ENCODE measurements at places on chromosomes 6 and 20.
A peak's percentile ranks its signal among the peaks of the same experiment; 100 is the strongest.

- DNase-seq: no peak
Observed at GRCh38 chr20:60395991-60396390, 437.8 kb downstream of the CDH26 start.

DNA sequence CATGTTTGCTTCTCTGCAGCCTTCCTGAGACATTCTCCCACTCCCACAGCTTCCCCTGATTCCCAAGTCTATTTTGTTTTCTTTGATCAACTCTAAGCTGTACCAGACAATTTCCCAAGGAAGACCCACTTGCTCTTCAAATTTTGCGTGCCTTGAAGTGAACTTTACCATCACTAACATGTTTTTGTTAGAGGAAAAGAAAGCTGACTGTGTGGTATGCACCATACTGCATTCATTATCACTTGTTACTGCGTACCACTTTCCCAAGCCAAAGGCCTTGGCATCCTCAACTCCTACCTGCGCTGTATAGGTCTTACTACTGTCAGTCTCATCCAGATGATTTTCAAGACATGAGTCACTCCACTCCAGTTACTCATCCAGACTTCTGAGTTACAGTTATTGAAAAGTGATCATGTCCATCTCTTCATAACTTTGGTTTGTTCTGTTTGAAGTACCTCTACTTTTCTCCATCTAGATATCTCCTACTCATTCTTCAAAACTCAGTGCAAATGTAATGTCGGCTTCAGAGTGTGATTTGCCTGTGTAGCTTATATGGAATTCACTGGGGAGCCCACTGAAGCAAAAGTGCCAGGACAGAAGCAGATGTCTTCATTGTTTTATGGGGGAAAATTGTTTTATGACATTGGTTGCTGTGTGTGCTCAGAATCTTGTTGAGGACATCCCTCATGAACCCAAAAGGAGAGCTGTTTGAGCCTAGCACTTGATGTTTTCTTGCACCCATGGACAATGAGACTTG, 5.2 kb downstream of the RPS12 start:
- DNase-seq: no peak

- no peak for DNase-seq
Observed at GRCh38 chr6:79034865-79035264, 43.2 kb downstream of the PHIP start.

DNA sequence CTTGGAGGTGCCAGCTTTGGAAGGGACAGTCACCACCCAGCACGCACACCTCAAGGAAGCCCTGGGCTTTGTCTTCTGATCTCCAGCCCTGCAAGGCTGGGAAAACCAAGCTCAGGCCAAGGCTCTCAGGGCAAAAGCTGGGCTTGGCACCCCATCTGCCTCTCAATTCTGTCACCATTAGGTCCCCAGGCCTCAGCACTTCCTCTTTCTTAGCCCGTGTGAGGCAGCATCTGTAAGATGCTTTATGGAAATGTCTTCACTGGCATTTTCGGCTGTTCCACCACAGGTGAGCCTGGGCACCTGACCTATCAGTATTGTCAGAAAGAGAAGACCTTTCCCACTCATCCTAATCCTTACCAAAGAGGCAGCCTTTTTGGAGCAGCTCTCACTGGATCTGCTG, 24.6 kb downstream of the GMEB2 start:
- DNase-seq: no peak

GRCh38 chr6:32252331-32253009, 28.6 kb upstream of the NOTCH4 start:
- no peak for DNase-seq

DNA sequence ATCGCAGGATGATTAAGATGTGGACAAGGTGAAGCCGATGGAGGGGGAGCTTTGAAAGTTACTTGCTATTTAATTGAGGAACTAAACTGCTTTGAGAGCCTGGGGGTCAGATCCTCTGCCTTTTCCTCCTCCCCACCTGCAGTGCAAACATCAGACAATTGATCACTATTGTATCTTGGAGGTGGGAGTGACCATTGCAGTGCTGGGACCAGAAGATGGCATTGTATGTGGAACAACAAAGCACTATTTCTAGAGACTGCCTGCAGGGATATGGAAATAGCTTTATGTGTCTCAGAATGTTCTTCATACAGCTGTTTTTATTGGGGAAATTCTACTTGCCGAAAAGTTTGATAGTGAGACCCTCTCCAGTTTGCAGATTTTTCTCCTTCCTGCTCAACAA, 4.2 kb downstream of the MOG start:
- no peak for DNase-seq

GRCh38 chr6:142833054-142833453, 111.9 kb downstream of the HIVEP2 start:
- DNase-seq: no peak

- no peak for DNase-seq
Observed at GRCh38 chr6:145331066-145331465, 404.3 kb downstream of the EPM2A start.

- DNase-seq: no peak
Observed at GRCh38 chr6:78322068-78322845, 545.1 kb upstream of the IRAK1BP1 start.

GRCh38 chr20:17023036-17023435, 203.8 kb upstream of the PCSK2 start:
- DNase-seq: no peak

- no peak for DNase-seq
Observed at GRCh38 chr6:25582101-25582500, 69.9 kb upstream of the SCGN start.

- no peak for DNase-seq
Observed at GRCh38 chr20:45288376-45288775, 18.3 kb upstream of the RBPJL start.

GRCh38 chr20:58342104-58342945, 32.8 kb downstream of the RAB22A start:
- DNase-seq: no peak

GRCh38 chr6:170523256-170524171, 29.6 kb downstream of the PSMB1 start:
- DNase-seq: no peak

DNA sequence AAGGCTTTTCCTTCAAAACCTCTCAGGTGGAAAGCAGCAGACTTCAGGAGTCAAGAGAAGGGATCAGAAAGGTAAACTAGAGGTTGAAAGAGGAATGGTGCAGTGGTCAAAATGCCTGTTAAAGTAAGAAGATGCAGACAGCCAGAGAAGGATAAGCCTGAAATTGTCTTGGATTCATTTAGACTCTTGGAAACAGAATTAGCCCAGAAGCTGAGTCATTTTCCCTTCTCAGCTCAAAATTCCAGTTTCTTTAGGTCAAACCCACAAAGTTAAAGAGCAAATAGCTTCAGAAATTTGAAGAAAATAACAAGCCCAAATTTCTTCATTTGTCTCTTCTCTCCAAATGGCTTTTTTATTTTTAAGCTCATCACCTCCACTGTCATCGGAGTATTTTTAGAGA, 73.9 kb downstream of the DHX35 start:
- no peak for DNase-seq

DNA sequence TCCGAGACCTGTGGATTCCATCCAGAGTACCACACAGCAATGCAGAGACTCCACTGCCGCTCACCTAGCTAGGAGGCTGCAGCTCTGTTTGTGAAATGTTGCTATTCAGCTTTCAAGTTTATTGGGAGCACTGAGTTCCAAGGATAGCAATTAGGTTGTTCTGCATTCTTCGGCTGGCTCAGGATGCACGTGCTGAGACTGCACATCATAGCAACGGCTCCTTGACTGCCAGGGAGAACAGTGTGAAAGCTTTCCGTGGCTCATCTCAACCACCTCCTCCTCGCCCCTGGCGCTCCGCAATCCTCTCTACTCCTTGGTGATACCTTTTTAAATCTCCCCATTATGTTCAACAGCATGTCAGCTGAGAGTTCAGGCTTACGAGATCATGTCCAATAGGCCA, 116.6 kb downstream of the TSHZ2 start:
- no peak for DNase-seq

GRCh38 chr6:88705601-88706000, 257.8 kb downstream of the RNGTT start:
- DNase-seq: no peak

DNA sequence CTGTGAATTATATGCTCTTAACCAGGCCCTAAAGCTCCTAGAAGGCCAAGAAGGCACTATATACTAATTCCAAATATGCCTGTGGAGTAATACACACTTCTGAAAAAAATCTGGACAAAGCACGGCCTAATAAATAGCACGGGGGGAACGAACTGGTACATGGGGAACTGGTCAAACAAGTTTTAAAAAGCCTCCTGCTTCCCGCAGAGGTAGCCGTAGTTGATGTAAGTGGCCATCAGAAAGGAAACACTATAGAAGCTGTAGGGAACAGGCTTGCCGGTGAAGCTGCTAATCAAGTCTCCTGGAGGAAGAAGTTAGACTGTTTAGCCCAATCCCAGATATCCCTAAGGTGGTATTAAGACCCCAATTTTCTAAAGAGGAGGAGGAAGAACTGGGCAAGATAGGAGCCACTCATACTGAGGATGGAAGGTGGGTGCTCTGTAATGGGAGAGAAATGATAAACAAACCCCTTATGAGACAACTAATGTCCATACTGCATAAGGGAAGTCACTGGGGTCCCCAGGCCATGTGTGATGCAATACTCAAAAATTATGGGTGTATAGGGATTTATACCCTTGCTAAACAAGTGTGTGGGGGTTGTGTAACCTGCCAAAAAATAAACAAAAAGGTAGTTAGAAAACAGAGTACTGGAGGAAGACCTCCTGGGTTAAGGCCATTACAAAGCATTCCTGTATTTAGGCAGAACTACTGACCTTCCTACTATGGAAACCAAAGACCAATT, 27.1 kb upstream of the ZNF318 start:
- no peak for DNase-seq

DNA sequence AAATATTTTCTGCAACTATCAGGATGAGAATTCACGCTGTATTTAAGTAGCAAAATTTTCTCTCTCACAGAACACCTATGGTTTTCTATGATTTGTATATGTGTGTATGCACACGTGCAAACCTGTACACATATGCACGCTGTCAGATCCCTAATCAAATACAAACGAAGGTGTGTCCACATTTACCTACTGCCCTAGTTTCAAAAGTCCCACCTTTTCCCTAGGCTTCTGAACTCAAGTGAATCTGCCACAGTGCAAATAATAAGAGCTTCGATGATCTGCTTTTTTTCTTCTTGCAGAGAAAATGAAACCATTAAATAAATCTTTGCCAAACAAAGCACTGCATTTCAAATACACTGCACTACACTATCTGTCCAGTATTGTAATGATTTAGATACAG, 6.5 kb downstream of the HIVEP2 start:
- DNase-seq: no peak

DNA sequence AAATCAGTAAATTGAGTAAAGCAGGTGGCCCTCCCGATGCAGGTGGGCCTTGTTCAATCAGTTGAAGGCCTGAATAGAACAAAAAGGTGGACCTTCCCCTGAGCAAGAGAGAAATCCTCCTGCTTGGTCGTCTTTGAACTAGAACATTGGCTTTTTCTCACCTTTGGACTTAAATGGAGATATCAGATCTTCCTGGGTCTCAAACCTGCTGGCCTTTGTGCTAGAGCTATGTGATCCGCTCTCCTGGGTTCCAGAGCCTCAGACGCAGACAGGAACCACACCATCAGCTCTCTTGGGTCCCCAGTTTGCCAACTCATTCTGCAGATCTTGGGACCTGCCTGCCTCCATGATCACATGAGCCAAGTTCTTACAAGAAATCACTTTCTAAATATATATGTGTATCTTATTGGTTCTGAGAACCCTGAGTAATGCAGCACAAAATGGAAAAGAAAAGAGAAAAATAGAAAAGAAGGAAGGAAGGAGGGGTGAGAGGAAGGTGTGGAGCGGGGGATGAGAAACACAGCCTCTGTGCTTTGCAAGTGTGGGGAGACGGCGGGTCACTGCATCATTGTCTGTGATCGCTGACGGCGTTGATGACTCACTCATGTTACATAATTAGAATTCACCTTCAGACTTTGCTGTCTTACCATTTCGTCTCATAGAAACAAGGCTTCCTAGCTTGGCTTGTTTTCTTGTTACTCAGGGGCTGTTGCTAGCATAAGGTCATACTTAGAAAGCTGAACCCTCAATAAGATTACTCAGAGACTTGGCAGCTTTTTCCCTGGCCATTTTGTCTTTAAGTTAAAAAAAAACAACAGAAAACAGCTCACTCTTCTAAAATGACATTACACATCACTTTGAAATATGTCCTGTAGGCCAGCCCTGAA, 85.7 kb upstream of the NEDD9 start:
- DNase-seq: peak; percentile 36

- no peak for DNase-seq
Observed at GRCh38 chr20:23241416-23241815, 109.2 kb upstream of the NXT1 start.

DNA sequence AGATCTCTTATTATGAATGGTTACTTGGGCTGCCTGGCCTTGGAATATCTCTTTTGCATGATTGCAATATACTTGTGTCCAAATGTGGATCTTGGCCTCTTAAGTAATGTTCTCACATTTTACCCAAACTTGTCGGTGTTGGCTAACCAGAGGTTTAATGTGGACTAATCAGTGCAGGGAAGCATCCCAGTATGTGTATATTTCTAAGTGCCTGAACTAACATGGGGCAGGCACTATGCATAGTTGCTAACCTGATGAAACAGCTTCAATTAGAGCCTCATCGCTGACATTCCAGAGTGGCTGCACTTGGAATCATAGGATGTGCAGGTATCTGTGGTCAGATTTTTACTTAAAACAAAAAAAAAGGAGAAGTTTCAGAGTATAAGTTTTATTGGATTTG, 160.0 kb downstream of the PDE7B start:
- no peak for DNase-seq

- DNase-seq: no peak
Observed at GRCh38 chr6:74287932-74288331, 591.9 kb downstream of the CD109 start.

DNA sequence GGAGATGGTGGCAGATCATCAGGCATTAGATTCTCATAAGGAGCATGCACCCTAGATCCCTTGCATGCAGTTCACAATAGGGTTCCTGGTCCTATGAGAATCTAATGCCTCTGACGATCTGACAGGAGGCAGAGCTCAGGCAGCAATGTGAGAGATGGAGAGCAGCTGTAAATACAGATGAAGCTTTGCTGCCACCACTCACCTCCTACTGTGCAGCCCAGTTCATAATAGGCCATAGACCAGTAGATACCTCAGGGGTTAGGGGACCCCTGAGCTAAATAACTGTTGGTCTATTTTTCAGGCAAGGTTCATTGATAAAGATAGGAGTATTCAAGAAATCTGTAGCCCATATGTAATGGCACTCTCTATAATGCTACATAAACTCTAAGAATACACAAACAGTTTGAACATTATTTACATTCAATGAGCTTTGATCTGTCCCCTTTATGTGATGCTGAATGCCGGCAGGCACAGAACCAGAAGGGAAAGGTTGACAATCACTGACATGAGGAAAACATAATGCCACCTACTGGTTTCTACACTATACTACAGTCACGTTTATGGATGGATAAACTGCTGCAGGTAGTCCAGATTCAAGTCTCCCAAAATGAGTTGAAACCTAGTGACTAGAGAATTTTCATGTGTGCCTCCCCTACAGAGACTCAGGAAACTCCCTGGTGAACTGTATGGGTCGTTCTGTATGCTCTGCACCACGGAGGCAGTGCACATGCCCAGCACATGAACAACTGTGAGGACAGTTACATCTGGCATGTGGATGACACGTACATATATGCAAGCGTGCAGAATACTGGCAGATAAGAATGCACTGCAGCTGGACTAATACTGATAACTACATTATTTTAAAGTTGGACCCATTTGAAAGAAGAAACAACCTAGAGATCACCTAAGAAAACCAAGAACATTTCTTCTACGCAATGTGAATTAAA, 72.0 kb downstream of the DST start:
- DNase-seq: no peak

- DNase-seq: no peak
Observed at GRCh38 chr6:146905181-146905704, 299.0 kb upstream of the STXBP5 start.
